Stimulated activated CD4-positive, alpha-beta T cell treated with anti-CD3 and anti-CD28 coated beads, Interleukin-1b, Interleukin-23, amount 100 ng/mL, for 1 hour (primary cell): ENCODE measurements at places on chromosomes 12 and 14.

- no peak for DNase-seq
Measured at GRCh38 chr14:69554500-69554899, 20.2 kb downstream of the CCDC177 start.

DNA sequence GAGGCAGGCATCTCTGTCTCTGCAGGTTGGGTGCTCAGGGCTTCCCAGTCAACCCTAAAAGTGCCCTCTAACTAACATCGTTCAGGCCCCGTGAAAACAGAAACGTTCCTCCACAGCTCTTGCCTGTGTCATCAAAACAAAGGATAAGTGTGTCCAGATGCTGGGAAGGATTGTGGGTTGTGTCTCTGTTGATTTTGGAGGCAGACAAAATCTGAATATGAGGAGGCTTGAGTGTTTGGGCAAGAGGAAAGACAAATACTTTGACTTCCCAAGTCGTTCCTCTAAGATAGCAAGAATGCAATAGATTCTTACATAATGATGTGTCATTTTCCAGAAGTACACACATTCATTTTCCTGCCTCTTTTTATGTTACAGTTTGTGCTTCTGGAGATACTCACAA is 52.9 kb downstream of the SERPINA3 start:
- DNase-seq = no peak

DNA sequence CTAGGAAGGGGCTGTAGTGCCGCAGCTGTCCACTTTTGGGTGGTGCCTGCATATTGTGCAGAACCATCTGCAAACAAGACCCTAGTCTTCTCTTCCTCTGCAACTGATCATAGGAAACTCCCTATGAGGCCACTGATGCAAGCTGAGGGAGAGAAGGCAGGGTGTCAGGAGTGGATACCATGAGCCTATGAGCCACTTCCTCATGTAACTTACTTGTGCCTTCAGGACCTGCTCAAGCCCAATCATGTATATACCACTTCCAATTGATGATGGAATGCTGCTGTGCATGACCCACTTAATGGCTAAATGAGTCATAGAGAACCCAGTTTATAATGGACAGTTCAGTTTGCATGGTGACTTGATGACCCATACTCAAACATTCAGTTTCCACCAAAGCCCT is 107.9 kb downstream of the ALG10B start:
- no peak for DNase-seq

DNA sequence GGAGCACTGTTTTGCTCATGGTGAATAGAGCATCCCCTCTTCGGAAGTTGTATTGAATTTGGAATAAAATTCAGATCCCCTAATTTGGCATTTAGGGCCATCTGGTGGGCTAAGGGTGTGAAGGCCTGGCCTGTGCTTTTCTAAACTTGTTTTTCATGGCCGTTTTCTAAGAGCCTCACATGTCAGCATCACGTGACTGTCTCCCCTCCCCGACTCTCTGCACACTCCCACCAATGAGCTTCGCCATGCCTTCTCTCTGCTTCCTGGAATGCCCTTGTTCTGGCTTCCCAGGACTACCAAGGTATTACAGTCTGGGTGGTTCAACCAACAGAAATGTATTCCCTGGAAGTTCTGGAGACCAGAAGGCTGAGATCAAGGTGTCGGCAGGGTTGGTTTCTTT is 85.3 kb downstream of the PRIMA1 start:
- DNase-seq = no peak

DNA sequence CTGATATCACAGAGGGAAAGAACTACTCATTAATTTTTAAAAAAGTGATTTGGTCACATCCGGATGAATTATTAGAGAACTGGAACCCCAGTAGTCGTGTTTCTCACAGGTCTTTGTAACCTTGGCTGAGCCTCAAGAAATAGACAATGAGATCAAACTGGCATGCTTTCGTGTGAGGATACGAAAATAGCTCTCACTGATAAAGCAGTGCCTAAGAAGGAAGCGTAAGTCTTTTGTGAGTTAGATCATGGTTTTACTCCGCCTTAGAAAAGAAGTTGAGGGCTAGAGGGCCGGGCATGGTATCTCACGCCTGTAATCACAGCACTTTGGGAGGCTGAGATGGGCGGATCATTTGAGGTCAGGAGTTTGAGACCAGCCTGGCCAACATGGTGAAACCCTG is 33.8 kb upstream of the GALNT16 start:
- DNase-seq = no peak

GRCh38 chr12:16090974-16091373 is 179.8 kb downstream of the DERA start:
- DNase-seq = no peak

DNA sequence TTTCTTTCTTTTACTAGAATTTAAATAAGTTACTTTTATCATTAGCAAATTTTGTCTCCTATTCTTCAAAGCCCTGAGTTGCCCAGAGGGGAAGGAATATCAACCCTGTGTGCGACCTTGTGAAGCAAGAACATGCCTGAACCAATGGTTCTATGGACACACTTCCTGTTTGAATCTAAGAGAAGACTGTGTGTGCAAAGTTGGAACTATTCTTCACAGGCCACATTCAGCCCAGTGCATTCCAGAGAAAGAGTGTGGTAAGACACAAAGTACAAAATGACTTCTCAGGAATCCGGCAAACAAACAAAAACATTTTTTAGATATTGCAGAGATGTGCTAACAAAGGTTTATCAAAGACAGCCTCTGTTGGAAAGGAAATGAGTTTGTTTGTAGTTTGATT is 90.8 kb upstream of the PTPRQ start:
- DNase-seq = no peak

DNA sequence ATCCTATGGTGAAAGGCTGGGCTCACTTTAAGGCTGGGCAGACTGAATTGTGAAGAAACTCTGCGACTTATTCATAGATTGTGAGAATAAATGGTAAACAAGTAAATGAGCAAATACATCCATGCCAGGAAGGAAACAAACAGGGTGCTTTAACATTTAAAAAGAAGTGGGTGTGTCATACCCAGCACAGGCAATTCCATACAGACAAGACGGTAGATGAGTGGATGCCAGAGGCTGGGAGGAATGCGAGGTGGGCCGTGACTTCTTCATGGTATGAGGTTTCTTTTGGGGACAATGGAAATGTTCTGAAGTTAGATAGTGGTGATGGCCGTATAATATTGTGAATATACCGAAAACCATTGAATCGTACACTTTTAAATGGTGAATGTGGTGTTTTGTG is 49.8 kb upstream of the CDKN3 start:
- no peak for DNase-seq

GRCh38 chr14:32190673-32191072 is 11.2 kb upstream of the RNU6-7 start:
- no peak for DNase-seq

- no peak for DNase-seq
Measured at GRCh38 chr14:103594265-103594664, 31.5 kb downstream of the COA8 start.

GRCh38 chr14:69673104-69673503 is 61.7 kb downstream of the SUSD6 start:
- no peak for DNase-seq

- peak; percentile 38 for DNase-seq
Measured at GRCh38 chr14:100662879-100663760, 63.6 kb upstream of the DLK1 start.

- DNase-seq = no peak
Measured at GRCh38 chr12:100706033-100706432, 88.5 kb upstream of the ANO4 start.

- no peak for DNase-seq
Measured at GRCh38 chr12:50933459-50934124, 18.8 kb upstream of the HIGD1C start.

DNA sequence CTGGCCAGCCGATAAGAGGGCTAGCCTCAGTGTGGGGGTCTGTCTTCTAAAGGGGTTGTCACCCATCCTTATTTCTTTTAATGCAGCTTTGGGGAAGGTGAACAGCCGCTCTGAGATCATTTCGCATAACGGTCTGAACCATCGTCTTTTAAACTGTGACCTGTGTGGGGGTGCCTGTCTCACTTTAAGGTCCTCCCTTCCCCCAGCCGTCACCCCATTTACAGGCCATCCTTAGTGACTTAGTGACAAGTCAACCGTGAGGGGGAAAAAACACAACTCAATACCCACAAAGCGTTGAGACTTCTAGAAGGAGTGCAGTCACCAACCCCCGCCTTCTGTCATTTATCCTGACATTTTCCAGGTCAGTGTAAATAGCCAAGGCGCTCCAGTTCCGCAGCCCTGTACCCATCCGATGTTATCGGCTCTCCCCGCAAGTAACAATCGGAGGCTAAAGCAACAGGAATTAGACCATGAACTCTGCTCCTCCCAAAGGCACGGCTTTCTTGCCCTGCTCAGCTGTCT is 505 bp upstream of the DENND5B start:
- DNase-seq = no peak

DNA sequence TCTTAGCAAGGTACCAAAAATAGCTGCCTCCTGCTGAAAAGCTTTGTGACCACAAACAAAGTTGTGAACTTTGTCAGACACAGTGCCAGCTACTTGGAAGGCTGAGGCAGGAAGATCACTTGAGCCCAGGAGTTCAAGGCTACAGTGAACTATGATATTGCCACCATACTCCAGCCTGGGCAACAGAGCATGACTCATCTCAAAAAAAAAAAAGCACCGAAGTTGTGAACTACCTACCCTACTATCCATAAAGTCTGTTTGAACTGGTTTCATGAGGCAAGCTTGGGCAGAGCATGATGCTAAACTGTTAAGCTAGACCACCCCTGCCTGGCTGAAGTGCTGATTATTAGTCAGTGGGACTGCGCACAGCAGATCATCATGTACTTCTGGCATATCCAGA is 75.5 kb downstream of the RAD52 start:
- no peak for DNase-seq

DNA sequence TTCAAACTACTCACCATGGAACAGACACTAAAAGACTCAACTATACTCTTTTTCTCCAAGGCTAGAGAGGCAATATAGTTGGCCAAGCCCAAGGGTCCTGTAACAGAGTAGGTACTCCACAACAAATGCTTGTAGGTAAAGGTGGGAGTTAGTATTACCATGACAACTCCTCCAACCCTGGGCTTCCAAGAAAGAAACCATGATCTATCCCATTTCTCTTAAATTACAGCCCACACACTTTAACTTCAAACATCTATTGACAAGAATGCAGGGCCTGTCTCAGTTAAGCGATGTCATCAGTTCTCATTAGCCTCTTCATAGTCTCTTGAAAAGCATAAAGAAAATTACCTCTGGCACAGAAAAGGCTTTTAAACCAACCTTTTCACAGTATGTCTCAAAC is 25.0 kb downstream of the ERH start:
- no peak for DNase-seq

GRCh38 chr12:109716092-109716479 is 2.5 kb downstream of the FAM222A start:
- no peak for DNase-seq

DNA sequence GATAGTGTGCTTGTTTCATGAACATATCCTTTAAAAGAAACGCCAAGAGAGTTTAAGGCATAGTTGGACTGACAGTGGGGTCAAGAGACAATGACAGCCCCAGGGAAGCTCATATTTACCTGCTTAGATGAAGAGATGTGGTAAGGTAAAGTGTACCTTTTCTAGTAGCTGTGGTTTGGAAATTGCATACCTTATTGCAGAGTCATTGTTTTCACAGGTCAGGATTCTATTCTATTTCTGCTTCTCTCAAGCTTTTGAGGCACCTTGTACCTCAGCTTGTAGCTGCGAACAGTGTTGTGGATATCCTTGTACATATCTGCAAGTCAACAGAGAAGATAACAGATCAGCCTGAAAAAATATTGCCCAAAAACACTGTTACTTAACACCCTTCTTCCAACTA is 47.7 kb downstream of the ATP6V1D start:
- DNase-seq = no peak

DNA sequence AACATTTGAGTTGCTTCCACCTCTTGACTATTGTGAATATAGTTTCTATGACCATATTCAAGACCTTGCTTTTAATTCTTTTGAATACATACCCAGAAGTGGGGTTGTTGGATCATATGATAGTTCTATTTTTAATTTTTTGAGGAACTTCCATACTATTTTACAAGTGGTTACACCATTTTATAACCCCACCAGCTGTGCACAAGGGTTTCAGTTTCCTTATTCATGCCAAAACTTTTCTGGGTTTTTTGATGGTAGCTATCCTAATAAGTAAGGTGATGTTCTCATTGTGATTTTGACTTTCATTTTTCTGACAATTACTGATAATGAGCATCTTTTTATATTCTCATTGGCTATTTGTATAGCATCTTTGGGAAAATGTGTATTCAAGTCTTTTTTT is 109.4 kb upstream of the GARIN2 start:
- DNase-seq = no peak

GRCh38 chr12:52916216-52916615 is 11.3 kb upstream of the KRT8 start:
- no peak for DNase-seq

GRCh38 chr12:24821691-24822090 is 127.2 kb downstream of the BCAT1 start:
- no peak for DNase-seq

DNA sequence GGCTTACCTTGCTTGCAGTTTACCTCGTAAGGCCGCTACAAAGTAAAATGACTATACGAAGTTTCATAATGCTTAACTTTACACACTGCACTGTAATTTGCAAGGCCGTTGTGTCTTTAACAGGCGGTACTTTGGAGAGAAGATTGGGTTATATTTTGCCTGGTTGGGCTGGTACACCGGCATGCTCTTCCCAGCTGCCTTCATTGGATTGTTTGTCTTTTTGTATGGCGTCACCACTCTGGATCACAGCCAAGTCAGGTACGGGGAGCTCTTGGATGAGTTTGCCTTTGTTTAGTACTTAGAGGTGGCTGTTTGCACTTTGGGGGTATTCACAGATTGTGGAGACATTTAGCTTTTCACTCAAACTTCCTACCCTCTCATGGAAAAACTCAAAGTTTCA is 167.8 kb downstream of the SLC5A8 start:
- DNase-seq = no peak

DNA sequence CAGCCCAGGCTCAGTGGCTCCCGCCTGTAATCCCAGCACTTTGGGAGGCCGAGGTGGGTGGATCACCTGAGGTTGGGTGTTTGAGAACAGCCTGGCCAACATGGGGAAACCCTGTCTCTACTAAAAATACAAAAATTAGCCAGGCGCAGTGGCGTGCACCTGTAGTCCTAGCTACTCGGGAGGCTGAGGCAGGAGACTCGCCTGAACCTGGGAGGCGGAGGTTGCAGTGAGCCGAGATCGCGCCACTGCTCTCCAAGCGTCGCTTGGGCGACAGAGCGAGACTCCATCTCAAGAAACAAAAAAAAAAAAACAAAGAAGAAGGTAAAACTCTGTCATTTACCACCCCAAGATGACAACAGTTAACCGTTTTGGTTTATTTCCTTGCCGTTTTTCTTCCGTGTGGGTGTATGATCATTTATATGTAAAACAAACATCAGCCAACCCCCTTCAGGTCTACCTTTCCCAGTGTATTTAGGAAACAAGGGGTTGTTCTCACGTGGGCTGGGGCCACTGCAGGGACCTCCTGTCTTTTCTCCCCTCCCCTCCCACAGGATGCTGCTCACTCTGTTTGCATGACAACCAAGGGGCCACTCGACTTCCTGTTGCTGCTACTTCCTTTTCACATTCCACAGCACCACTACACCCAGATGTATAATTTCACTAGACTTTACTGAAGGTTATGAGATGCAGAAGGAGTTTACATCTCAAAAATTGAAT is 13.6 kb downstream of the TTC9 start:
- DNase-seq = peak; percentile 34
